ENCODE measurements at places on chromosomes 1 and 21.

- no peak overlapping the region for H3K4me3 ChIP-seq
- H3K27me3 ChIP-seq = no peaks in the 10 kb centered on the region
- no peaks in the 10 kb centered on the region for H3K36me3 ChIP-seq
- no peaks in the 10 kb centered on the region for H3K4me1 ChIP-seq
- no peak for DNase-seq
Measured at GRCh38 chr1:243950166-243950565, 100.1 kb upstream of the AKT3 start.

GRCh38 chr1:38244218-38244845 is 197.7 kb upstream of the POU3F1 start:
- no peak overlapping the region for H3K27ac ChIP-seq
- H3K27me3 ChIP-seq = peaks cover 3% of the 10 kb centered on the region
- H3K36me3 ChIP-seq = no peaks in the 10 kb centered on the region
- H3K4me1 ChIP-seq = no peaks in the 10 kb centered on the region

- no peak overlapping the region for H3K4me3 ChIP-seq
- no peaks in the 10 kb centered on the region for H3K4me1 ChIP-seq
- H3K27me3 ChIP-seq = no peaks in the 10 kb centered on the region
- H3K27ac ChIP-seq = no peak overlapping the region
- H3K36me3 ChIP-seq = no peaks in the 10 kb centered on the region
- no peak for DNase-seq
Measured at GRCh38 chr1:192342842-192343241, 26.1 kb downstream of the RGS21 start.

- peaks cover 99% of the 10 kb centered on the region for H3K36me3 ChIP-seq
- H3K27me3 ChIP-seq = no peaks in the 10 kb centered on the region
- peaks cover 15% of the 10 kb centered on the region for H3K4me1 ChIP-seq
- H3K27ac ChIP-seq = no peak overlapping the region
Measured at GRCh38 chr1:42938645-42939615, 19.7 kb downstream of the SLC2A1 start.

- no peaks in the 10 kb centered on the region for H3K27me3 ChIP-seq
- peak overlapping the region; percentile 84 for H3K27ac ChIP-seq
- peaks cover 38% of the 10 kb centered on the region for H3K4me1 ChIP-seq
Measured at GRCh38 chr1:47438165-47439016, 547 bp downstream of the FOXD2 start.

- no peaks in the 10 kb centered on the region for H3K4me1 ChIP-seq
- H3K4me3 ChIP-seq = no peak overlapping the region
- H3K27me3 ChIP-seq = no peaks in the 10 kb centered on the region
- H3K27ac ChIP-seq = no peak overlapping the region
- no peak for DNase-seq
Measured at GRCh38 chr1:33300673-33301072, 20.2 kb downstream of the A3GALT2 start.

- H3K36me3 ChIP-seq = no peaks in the 10 kb centered on the region
- no peaks in the 10 kb centered on the region for H3K4me1 ChIP-seq
- no peaks in the 10 kb centered on the region for H3K27me3 ChIP-seq
- H3K4me3 ChIP-seq = no peak overlapping the region
- H3K27ac ChIP-seq = no peak overlapping the region
Measured at GRCh38 chr1:222750651-222751050, 13.6 kb downstream of the FAM177B start.

DNA sequence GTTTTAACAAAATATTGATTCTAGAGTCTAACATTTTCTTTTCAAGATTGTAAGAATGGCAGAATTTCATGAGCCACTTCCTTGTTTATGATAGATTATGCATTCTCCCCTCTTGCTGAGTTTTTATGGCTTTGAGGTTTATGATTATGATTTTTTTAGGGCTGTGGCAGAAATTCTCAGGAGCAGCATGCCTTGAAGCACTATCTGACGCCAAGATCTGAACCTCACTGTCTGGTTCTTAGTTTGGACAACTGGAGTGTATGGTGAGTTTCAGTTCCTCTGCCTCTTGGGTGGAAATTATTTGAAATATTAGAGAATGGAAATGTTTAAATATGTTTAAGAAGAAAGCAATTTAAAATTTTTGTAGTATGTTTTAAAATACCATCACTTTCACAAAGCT is 10.2 kb downstream of the USP16 start:
- peaks cover 88% of the 10 kb centered on the region for H3K36me3 ChIP-seq
- no peak overlapping the region for H3K4me3 ChIP-seq
- no peak for DNase-seq
- H3K4me1 ChIP-seq = no peaks in the 10 kb centered on the region

DNA sequence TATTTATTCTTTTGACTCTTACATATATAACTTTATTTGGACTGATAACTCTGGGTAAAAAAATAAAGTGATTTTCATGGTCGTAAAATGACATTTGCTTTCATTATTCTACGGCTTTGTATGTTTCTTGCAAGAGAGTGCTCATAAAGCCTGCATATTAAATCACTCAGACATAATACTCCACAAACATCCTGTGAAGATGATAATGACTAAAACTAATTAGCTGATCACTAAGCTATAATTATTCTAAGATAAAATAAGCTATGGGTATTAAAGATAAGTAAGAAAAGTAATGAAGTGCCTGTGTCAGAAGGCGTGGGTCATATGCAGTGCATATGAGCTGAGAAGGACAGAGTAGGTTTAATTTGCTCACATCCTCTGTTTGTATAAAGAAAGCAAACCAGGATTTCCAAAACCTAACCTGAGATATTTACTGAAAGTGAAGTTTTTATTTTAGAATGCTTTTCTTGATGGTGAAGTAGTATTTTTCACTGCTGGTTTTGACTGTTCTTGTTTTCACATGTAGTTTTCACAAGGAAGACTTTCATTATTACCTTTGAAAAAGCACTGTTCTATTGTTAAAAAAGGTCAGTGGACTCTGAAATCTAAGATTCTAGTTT is 278.8 kb downstream of the AMY1C start:
- H3K36me3 ChIP-seq = no peaks in the 10 kb centered on the region
- no peak overlapping the region for H3K4me3 ChIP-seq
- no peaks in the 10 kb centered on the region for H3K4me1 ChIP-seq
- H3K27ac ChIP-seq = no peak overlapping the region

- H3K27ac ChIP-seq = peak overlapping the region; percentile 96
- H3K4me3 ChIP-seq = peak overlapping the region; percentile 87
- H3K4me1 ChIP-seq = peaks cover 38% of the 10 kb centered on the region
- peak; percentile 45 for DNase-seq
- no peaks in the 10 kb centered on the region for H3K27me3 ChIP-seq
- peaks cover 17% of the 10 kb centered on the region for H3K36me3 ChIP-seq
Measured at GRCh38 chr1:171740987-171741871, 636 bp downstream of the VAMP4 start.

DNA sequence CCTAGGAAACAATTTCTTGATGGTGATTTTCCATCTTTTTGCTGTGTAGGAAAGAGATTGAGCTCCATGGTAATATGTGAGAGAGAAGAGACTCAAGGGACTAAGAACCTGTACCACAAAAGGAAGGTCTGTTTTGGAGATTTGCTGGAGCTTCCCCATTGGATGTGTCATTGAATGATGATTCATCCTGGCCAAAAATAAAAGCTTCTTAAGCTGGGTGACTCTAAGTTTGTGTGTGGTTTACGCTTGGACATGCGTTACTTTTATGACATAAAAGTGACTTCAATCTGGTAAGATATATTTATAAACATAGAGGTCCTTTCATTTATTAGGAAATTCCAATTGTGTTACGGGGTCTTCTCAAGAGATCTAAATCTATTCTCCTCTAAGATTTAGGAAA is 17.4 kb upstream of the IL19 start:
- no peaks in the 10 kb centered on the region for H3K27me3 ChIP-seq
- DNase-seq = no peak
- H3K27ac ChIP-seq = no peak overlapping the region
- H3K4me3 ChIP-seq = no peak overlapping the region
- no peaks in the 10 kb centered on the region for H3K36me3 ChIP-seq
- H3K4me1 ChIP-seq = peaks cover 25% of the 10 kb centered on the region

DNA sequence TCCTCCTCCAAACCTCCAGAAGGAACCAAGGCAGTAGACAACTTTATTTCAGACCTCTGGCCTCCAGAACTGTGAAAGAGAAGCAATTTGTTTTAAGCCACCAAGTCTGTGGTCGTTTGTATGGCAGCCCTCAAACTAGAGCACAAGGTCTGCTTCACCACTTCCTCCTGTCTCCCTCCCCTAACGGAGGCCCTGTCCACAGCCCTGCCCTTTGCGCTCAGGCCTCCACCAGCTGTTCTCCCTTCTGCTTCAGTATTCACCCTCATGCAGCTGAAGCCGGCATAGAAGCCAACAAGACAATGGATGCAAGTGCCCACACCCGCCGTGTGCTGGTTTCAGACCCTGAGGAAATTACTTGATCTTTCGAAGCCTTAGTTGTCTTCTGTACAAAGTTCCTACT is 364.1 kb downstream of the HHAT start:
- H3K4me1 ChIP-seq = no peaks in the 10 kb centered on the region
- DNase-seq = peak; percentile 18
- no peaks in the 10 kb centered on the region for H3K27me3 ChIP-seq

GRCh38 chr1:228141226-228142044 is 1.4 kb downstream of the GUK1 start:
- peak overlapping the region; percentile 99 for H3K4me3 ChIP-seq
- H3K36me3 ChIP-seq = peaks cover 55% of the 10 kb centered on the region
- peak overlapping the region; percentile 88 for H3K27ac ChIP-seq
- H3K27me3 ChIP-seq = peaks cover 6% of the 10 kb centered on the region
- peaks cover 45% of the 10 kb centered on the region for H3K4me1 ChIP-seq

- H3K4me1 ChIP-seq = peaks cover 39% of the 10 kb centered on the region
- H3K36me3 ChIP-seq = peaks cover 41% of the 10 kb centered on the region
- H3K27me3 ChIP-seq = no peaks in the 10 kb centered on the region
- peak overlapping the region; percentile 88 for H3K27ac ChIP-seq
Measured at GRCh38 chr1:37513795-37514349, 694 bp downstream of the MEAF6 start.

DNA sequence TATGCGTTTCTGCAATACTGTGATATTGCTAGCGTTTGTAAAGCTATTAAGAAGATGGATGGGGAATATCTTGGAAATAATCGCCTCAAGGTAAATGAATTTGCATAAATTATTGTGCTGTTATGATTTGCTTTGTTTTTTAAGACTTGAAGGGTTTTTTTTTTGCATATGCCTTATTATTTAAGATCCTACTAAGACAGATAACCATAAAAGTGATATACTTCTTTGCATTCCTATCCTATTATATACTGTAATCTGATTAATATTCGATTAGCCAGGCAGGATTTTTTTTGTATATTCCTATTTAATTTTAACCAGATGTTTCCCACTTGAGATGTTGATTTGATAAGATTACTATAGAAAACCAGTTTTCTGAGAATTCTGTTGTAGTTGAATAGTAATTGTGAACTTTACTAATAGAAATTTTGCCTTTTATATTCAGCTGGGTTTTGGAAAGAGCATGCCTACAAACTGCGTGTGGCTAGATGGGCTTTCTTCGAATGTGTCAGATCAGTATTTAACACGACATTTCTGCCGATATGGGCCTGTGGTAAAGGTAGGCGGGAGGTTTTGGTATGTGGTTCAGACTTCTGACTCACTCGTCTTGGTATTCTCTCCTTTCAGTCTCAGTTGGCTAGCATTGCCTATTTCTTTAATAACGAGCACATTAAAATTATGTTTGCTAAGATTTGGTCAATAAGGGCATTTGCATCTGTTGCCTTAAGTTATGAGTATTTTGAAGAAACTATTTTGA is 56.8 kb downstream of the ZBTB17 start:
- H3K4me1 ChIP-seq = no peaks in the 10 kb centered on the region
- no peak overlapping the region for H3K27ac ChIP-seq
- DNase-seq = no peak
- H3K27me3 ChIP-seq = no peaks in the 10 kb centered on the region
- H3K4me3 ChIP-seq = no peak overlapping the region

All from DND-41 (cell line).